NCI-H524 (cell line): ENCODE measurements at places on chromosomes 6 and 20.

DNA sequence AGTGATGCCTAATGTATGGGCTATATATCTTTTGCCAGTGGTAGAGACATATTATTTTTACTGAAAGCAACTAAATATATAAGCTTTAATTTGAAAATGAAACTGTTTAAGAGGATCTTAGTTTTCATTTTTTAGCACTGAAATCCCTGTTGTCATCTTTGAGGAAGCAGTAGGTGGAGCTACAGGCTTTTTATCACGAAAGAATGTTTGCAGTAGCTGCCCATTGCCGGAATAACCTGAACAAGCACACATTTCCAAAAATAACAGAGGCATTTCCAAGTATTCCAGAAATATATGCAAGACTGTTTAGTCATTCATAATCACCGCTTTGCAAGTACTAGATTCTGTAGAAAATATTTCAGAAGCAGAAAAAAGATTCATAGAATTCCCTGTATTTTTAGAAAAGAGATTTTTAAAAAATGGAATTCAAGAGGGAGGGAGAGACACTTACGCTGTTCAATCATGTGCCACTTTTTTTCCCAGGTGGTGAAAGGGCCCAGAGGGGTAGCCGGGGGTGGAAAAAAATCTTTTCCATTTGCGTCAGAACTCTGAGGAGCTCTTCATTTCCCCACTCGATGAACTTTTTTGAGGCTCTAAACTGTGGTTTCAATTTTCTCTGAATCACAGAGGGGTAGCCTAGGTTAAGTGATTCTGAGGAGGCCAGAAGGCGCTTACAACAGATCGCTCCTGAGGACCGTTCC, 142.5 kb upstream of the FERMT1 start:
- DNase-seq, result peak; percentile 63

DNA sequence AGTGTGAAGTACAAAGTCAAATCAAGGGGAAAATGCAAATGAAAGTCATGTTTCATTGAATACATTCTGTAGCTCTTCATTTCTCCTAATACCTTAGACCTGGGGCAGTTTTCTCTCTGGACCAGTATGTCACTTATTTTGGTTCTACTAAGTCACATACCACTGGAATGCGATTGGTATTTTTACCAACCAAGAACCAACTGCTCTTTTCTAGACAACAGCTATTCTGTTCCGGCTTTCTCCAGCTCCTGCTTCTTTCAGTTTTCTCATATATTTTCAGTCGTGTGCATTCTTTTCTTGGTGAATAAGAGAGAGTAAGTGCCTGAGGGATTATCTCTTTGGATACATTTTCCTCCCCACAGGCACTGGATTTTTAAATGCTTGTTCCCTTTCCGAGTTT, 39.2 kb upstream of the SPACA1 start:
- no peak for DNase-seq

- no peak for DNase-seq
Observed at GRCh38 chr20:43516251-43516824, 8.8 kb downstream of the L3MBTL1 start.

DNA sequence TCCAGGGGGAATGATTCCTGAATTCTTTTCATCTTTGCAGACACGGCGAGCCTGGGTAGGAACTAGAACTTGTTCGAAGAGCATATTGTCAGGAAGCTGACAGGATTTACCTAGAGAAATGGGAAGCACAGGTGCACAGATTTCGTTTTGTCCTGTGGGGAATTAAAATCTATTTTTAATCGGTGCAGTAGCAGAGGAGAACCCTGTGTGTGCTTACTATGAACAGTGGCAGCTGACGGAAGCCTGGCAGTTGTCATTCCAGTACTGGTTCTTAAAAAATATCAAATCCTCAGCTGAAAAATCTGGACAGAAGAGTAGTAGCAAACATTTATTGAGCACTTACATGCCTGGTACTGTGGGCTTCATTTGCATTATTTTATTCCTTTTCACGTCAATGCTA, 609.0 kb downstream of the QKI start:
- DNase-seq, result no peak

- DNase-seq, result no peak
Observed at GRCh38 chr6:61940919-61941318, 345.1 kb downstream of the KHDRBS2 start.

- DNase-seq, result no peak
Observed at GRCh38 chr6:114382406-114382805, 39.6 kb upstream of the HS3ST5 start.

GRCh38 chr20:37154684-37155298, 24.3 kb upstream of the RPN2 start:
- DNase-seq, result no peak

GRCh38 chr6:143594647-143595046, 83.1 kb upstream of the PHACTR2 start:
- DNase-seq, result no peak

GRCh38 chr6:52020945-52021570, 66.4 kb downstream of the PKHD1 start:
- DNase-seq, result no peak

DNA sequence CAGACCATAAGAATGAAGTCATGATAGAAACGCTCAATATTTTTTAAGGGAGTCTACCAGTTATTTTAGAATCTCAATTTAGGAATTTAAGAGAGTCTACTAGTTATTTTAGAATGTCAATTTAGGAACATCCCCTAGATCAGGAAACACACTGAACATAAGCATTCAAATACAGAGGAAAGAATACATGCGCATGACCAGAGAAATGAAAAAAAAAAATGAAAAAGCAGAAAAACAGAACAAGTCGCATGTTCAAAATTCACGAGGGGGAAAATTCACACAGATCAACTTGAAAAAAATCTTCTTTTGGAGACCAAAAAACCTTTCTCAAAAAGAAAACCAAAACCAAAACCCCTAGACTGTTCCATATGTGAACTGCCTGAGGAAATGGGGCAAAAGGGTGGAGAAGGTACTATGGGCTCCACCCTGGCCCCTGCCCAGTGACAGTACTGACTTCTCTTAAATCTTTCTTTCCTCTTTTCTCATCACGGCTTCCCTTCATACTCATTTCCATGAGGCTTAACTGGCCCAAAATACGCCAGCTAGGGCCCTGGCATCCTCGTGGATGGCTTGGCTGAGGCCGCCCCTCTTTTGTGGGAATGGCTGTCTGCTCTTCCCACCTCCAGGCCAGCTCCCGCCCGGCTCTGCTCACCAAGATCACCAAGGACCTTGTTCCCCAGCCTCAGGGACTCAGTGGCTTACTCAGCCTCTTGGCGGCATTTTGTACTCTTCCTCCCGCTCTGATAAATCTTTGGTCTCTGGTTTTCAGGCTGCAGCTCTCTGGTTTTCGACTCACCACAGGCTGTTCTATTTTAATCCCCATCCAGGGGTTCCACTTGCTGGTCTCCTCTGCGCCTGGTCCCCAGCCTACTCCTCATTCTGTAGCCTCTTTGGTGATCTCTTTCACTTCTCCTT, 11.2 kb downstream of the ZBTB2 start:
- DNase-seq, result no peak

DNA sequence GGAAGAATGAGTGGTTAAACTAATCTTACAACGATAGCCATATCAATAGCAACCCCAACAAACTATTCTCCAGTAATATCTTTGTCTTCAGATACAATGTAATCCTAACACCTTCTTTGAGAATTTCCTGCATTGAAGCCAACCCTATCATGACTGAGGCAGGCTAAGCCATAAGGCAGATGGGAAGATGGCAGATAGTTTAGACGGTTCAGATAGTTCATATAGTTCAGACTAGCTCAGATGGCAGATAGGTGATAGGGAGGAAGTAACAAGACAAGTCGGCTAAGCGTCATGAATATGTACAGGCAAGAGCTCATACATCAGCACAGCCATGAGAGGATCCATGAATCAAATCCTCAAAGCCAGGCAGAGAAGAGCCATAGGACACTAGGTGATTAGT, 39.1 kb upstream of the BEND6 start:
- no peak for DNase-seq

- DNase-seq, result peak; percentile 23
Observed at GRCh38 chr6:119348748-119349360, 707 bp downstream of the MAN1A1 start.

DNA sequence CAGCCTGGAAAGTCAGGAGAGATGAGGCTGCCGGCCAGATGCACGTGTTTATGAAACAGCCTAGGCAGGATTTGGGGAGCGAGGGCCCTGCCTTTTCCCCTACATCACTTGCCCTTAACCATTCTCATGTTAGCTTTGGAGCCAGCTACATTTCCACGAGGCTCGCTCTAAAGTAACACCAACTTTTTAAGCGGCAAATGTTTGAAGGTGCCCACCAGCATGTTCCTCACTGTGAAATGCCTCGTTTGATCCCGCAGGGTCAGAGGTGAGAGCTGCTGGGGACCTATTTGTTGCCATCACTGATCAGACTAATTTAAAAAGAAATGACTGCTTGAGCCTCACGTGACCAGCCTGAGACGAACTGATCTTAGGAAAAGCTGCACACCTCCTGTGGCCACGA, 51.6 kb upstream of the DACT2 start:
- DNase-seq, result no peak
